ENCODE measurements at places on chromosomes 5 and 9.

DNA sequence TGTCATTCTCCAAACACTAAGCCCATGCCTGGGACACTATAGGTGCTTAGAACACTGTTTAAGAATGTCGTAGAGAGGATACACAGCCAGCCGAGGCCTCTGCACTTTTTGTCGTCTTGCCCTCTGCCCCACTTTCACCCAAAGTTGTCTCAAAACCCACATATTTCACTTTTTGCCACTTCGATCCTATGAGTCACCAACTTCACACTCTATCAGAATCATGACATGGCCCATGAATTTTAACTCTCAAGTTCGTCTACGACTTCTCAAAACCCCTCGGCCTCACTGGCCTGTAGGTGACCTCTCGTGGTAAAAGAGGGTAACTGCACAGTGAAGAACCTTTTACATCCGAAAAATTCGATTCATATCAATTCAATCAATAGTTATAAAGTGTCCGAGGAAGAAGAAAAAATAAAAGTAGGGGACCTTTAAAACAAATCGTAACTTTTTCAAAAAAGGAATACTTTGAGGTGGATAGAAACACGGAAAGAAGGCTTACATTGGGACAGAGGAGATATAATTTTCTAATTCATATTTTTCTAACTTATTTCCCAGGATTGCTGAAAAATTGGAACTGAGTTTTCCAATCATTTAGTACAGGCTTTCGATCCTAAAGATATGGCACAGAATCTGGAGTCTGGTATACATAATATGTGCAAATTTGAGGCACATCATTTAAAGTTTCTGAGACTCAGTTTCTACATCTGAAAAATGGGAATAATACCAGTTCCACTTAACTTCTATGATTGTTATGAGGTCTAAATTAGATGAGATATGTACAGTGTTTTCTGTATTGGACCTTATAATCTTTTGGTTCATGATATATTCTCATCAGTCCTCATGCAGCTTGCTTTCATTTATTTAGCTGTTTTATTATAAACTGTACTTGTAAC lies 122.6 kb downstream of the APBA1 start:
- DNase-seq, result no peak

- DNase-seq, result no peak
Observed at GRCh38 chr9:35341585-35341984, 148.3 kb upstream of the RUSC2 start.

DNA sequence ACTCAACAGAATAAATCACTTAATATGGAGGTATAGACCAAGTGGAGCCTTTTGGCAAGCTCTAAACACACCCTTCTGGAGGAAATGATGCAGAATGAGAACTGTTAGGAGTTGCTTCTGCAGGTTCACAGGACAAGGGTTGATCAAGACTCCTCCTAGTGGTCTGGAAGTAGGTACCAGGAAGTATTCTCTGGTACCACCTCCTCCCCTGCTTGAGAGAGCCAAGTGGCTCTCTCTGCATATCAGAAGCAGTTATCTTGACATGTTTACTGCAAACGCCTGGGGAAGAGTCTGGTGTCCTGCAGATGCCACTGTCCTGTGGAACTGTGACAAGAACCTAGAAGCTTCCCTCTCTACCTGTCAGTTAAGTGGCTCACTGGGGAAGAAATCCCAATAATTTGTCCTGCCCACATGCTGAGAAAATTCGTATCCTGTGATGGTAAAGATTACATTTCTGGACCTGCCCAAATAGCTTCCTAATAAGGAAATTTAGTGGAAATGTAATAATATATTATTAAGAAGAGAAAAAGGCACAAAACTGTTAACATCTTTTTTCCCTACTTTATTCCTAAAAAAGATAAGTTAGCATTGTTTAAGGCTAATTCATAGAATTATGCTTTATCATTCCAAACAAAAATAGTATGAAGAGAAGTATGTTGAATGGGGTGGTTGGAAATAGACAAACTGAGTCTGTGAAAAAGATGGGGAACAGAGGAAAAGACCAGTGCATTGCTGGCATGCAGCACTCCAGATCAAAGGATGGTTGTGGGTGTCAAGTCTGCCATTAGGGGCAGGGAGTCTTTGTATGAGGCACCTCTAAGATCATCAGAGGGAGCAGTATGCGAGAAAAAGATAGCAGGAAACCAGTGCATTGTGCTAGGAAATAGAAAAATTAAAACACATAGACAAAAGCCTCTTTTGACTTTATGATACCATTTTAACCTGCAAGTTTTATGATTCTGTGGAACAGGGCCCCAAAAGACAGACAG lies 118.8 kb downstream of the CDC42SE2 start:
- peak; percentile 64 for DNase-seq

GRCh38 chr9:36995927-36996705 lies 38.0 kb downstream of the PAX5 start:
- peak; percentile 53 for DNase-seq

GRCh38 chr9:124795881-124796431 lies 19.0 kb downstream of the OLFML2A start:
- no peak for DNase-seq

DNA sequence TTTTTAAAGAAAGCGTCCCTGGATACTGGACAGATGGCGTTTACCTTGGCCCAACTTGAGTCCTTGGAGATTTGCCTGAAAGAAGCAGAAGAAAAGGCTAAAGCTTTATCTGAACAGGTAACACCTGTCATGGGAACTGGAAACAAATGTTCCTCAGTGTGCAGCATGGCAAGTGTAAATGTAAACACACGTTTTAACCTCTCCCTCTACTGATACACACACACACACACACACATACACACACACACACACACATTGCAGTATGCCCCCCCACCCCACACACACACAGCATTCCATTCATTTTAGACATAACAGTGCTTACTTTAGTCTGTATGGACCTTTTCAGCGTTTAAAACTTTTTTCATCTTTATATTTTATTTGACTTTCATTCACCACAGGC lies 51.1 kb downstream of the CCDC192 start:
- DNase-seq, result no peak

DNA sequence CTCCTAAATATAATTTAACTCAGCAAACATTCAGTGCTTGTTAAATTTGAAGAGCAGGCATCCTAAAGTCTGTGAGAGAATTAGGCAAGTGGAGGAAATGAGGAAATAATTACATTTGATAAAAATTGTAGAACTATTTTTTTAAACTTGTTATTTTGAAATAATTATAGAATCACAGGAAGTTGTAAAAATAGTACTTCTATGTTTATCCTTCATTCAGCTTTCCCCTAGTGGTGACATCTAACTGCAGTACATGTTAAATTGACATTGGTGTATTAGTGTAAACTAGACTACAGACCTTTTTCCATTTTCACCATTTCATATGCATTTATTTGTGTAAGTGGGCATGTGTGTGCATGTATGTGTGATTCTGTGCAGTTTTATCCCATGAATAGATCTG lies 51.6 kb downstream of the F2RL2 start:
- DNase-seq, result no peak

GRCh38 chr9:35828716-35829083 lies at the start of gene FAM221B:
TSS of gene FAM221B (minus strand) at chr9:35828732. CDS start at chr9:35826161, 2,571 bp downstream.
- DNase-seq, result no peak

DNA sequence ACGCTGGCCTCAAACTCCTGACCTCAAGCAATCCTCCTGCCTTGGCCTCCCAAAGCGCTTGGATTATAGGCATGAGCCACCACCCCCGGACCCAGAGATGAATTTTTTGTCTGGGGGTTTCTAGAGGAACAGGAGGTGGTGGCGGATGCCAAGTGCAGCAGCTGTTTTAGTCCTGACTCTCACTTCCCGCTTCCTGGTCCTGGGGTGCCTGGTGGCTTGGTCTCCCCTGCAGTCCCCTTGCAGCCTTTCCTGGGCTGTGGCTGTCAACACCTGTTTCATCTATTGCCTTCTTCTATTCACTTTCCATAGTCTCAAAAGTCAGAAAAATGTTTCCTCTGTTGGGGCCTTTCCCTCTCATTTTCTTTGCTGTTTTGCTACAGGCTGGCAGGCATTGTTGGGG lies 6.5 kb upstream of the NHP2 start:
- DNase-seq, result no peak

- DNase-seq, result no peak
Observed at GRCh38 chr5:172904643-172905345, 54.4 kb upstream of the RPL26L1 start.

DNA sequence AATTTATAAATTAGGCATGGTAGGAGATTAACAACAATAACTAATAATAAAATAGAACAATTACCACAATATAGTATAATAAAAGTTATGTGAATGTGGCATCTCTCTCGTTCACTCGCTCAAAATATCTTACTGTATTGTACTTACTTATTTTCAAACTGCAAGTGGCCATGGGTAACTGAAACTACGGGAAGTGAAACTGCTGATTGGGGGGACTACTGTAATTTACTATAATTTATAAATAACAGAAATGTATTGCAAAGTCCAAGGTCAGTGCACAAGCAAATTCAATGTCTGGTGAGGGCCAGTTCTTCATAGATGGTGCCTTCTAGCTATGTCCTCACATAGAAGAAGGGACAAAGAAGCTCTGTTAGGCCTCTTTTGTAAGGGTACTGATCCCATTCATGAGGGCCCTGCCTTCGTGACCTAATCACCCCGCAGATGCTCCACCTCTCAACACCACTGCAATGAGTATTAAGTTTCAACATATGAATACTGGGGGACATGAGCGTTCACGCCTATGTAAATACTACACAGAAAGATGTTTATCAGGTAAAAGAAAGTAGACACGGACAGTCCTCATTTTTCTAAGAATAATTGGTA lies 39.0 kb downstream of the KCNIP1 start:
- no peak for DNase-seq

GRCh38 chr9:127392166-127392565 lies 4.8 kb upstream of the SLC2A8 start:
- no peak for DNase-seq

GRCh38 chr9:92649007-92649406 lies 20.9 kb downstream of the IPPK start:
- no peak for DNase-seq

DNA sequence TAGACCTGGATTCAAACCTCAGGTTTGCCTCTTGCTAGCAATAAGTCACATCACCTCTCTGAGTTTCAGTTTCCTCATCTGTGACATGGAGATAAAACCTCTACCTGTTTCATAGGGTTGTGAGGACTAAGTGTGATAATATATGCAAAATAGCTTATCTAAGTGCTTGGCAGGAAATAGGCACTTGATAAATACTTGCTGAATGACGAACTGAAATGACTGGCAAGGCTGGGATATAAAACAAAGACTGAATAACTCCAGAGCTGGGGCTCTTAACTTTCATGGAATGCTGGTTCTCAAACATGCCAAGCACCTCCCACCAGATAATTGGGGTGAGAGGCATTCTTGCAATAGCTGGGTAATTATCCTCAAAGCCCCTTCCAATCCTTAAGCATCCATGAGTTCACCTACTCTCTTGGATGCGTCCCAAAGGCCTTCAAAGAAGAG lies 87.6 kb downstream of the ADRB2 start:
- DNase-seq, result no peak

DNA sequence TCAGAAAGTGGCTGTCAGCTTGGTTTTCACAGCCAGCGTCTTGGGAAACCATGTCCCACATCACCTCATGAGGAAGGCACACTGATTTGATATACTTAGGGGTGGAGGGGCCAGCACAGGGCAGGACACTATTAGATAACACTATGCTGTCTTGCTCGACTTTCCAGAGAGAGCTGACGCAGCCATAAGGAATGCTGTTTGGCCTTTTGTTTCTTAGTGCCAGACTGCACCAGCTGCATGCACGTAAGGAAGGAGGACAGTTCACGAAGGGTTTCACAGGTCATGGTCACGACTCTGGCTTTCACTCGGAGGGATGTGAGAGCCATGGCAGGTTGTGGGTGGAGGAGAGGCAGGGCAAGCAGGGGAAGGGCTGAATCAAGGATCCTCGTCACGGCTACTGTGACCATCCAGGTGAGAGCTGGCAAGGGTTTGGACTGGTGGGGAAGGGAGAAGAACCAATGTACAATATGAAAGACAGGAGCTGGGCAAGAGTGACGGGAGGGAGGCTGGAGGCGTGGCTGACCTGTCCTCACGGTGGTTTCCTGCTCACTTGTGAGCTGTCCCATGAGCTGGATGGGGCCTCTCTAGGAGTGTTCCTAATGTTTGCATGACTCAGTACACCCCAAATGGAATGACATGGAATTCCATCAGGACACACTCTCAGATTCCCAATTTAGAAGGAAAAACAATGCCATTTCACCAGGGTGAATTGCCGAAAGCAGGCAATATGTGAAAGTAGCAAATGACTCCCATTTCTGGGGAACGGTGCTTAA lies 61.7 kb downstream of the OTULIN start:
- DNase-seq, result no peak

GRCh38 chr5:68114378-68115040 lies 101.0 kb upstream of the PIK3R1 start:
- no peak for DNase-seq

GRCh38 chr9:114798780-114799427 lies 6.9 kb downstream of the TNFSF15 start:
- DNase-seq, result no peak

- DNase-seq, result no peak
Observed at GRCh38 chr5:179901462-179901861, 6.2 kb downstream of the TBC1D9B start.

GRCh38 chr9:133366435-133366834 lies 9.4 kb downstream of the SURF4 start:
- DNase-seq, result no peak

DNA sequence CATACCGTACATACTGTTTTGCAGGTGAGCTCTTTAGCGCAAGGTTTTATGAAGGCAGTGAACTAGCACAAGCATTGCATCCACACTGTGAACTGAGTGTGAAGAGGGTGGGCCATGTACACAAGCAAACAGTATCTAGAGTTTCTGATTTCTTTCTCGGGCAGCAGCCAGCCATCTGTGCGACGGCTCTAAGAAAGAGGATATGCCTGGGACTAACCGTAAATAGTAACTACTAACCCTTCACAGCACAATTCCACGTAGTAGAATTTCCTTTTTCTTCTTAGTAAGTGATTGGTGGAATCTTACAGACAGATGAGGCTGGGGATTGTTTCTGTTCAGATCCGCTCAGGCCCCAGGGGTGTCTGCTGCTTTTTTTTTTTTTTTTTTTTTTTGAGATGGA lies 89.0 kb downstream of the DRD1 start:
- DNase-seq, result no peak

DNA sequence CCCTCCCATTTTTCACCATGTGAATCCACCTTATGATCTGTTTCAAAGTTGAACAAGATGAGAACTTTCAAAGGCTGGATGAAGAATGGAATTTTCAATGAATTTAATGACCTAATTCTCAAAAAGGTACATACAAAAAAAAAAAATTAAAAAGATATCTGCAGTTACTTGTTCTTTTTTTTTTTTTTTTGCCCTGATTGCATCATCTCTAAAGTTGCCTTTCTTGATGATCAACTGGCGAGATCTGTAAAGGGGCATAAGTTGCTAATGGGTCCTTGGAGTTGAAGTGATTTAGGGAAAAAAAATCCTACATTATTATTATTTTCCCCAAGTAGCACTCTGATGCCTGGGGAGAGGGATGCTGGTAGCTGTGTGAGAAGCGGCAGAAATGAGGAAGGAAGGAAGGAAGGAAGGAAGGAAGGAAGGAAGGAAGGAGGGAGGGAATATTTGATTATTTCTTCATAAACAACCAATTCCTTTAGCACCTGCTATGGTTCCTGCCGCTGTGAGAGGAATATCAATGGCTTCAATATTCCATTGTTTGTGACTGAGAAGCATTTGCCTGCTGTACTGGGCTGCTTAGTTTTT lies 48.8 kb upstream of the CD180 start:
- no peak for DNase-seq

GRCh38 chr9:93203026-93203717 lies 19.2 kb downstream of the WNK2 start:
- DNase-seq, result no peak
